HuH-7 (cell line): ENCODE measurements at places on chromosomes 6 and 20.

DNA sequence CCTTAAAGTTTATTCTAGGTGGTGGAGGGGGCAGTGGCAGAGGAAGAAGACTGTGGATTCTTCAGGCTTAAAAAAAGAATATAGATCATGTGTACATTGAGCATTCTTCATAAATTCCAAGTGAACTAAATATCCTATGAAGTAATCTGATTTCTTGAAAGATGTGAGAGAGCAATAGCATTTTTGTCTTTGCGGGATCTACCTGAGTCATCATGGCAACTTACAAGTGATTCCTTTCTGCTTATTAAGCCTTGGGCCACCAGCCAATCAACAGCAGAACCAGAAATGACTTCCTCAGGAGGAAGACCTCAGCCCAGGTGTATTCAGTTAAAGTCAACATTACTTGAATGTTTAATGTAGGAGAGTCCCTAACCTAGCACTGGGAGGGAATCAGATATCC lies 756.9 kb downstream of the TFAP2A start:
- DNase-seq = no peak

GRCh38 chr6:161353208-161353613 lies 79.3 kb upstream of the AGPAT4 start:
- peak; percentile 30 for DNase-seq

DNA sequence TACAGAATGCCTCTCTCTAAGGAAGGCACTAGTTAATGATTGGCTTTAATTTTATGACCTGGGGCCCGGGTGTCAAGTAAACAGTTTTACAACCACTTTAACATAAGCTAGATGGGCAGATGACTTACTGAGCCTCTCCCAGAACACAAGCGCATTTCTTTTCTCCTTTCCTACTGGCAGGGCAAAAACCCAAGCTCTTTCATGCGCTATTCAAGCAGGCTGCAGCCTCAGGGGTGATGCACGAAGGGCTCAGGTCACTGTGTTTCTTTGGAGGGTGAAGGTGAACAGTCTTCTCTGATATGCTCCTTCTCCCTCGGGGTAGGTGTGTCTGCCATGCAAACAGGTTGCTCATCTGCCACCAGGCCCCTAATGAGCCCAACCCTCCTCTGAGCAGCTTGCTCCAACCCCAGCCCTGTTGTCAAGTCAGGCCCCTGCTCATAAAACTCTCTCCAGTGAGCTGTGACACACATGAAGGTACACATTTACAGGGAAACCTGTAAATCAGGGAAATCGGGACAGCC lies 73.5 kb upstream of the CDH4 start:
- DNase-seq = peak; percentile 58

DNA sequence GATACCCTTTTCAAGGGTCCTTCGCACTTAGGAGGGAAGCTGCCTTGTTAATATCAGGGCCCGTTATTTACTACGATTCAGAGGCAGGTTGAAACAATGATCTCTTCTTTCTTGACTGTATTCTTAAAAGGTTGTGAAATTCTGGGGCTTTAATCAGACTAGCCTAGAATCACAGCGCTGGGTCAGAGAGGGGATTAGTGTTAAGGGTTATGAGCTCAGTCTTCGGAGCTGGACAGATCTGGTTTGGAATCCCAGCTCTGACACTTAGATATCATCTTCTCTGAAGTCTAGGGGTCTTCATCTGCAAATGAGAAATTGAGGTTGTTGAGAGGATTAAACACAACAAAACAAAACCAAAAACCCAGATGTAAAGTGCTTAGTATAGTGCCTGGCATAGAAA lies 77.4 kb downstream of the CD83 start:
- no peak for DNase-seq

GRCh38 chr6:47478233-47479139 lies 897 bp downstream of the CD2AP start:
- DNase-seq = no peak

- no peak for DNase-seq
Measured at GRCh38 chr20:63486300-63486855, 12.5 kb downstream of the EEF1A2 start.

DNA sequence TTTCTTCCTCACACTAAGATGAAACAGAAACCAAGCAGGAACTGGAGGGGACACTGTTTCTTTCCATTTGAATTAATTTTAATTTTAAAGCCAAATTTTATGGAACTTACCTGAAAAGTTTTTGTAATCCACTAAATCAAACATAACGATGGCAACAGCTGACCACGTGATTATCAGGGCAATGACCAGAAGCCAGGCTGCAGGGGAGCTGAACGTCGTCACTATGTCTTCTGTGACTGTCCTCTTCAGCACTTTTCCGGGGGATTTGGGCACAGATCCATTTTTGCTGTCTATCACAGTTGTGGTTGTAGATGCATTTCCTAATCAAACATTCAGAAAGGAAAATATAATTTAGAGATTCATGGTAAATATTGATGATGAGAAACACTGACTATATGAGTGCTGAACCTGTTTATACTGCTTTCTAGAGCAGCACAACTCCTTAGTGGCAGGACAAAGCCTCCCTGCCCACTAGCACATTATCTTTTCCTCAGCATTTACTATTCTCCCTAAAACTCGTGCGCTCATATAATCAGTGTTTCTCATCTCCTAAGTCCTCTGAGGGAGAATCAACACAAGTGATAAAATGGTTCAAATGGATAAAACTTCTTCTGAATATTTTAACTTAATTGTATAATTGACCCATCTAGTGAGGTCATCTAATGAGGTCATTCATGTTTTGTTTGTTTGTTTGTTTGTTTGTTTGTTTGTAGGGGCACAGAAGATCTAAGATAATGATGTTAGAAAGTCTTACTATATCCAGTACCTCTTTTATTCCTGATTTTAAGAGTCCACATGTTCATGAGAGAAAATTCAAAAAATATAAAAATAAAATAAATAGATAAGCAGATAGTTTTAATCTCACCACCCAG lies 65.7 kb downstream of the TRDN start:
- no peak for DNase-seq

GRCh38 chr6:44897316-44897715 lies 430.8 kb upstream of the RUNX2 start:
- no peak for DNase-seq

- no peak for DNase-seq
Measured at GRCh38 chr6:7723554-7723953, 2.3 kb upstream of the BMP6 start.

GRCh38 chr6:168341280-168341900 lies 21.8 kb upstream of the DACT2 start:
- no peak for DNase-seq

GRCh38 chr6:157770946-157771345 lies 52.1 kb upstream of the SNX9 start:
- no peak for DNase-seq

DNA sequence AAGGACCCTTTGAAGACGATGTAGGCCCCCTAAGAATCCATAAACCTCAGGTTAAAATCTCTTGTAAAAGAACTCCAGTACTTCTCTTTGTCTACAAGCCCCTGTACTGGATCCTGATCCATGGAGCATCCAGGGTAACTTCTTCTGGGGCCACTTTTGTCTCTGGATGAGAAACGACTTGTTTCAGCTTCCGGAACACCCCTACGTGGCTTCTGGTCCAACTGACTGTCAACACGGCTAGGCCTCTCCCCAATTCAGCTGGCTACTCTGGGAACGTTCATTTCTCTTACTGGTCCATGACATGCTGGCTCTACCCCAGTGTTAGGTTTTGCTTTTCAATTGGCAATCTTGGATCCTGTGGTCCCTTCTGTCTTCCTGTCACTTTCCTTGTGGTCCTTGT lies 198.0 kb downstream of the BACH2 start:
- DNase-seq = no peak

- no peak for DNase-seq
Measured at GRCh38 chr6:36357872-36358225, 21.2 kb upstream of the BNIP5 start.

- no peak for DNase-seq
Measured at GRCh38 chr6:130482645-130483390, 117.0 kb downstream of the TMEM200A start.

- DNase-seq = no peak
Measured at GRCh38 chr6:148239801-148240460, 102.7 kb upstream of the SASH1 start.

DNA sequence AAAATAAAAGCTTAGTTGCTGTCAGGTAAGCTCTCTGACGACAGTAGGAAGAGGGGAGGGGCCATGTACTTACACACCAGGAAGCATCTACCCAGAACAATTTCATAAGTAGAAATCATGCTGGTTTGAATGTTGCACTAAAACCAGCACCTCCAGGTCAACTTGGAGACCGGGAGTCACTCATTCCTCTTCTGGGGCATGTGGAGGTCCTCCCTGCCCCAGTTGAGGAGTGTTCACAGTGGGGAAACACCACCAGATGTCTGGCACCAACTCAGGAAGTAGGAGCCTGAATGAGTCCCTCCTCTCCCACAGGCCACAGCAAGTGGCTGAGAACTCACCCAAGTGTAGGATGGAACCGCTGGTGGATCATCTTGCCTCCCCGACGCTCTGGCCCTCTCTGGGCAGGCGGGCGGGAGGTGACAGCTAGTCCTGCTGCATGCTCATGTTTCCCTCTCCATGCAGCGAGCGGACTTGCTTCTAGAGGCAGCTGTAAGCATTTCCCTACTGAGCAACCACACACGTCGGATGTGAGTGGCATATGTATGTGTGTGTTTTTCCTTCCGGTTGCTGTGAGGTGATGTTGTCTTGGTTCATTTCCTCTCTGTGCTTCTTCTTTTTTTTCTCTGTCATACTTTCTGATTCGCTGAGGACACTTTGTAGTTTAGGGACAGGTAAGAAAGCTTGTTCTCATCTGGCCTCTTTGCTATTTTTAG lies 149.5 kb upstream of the NEDD9 start:
- DNase-seq = no peak

DNA sequence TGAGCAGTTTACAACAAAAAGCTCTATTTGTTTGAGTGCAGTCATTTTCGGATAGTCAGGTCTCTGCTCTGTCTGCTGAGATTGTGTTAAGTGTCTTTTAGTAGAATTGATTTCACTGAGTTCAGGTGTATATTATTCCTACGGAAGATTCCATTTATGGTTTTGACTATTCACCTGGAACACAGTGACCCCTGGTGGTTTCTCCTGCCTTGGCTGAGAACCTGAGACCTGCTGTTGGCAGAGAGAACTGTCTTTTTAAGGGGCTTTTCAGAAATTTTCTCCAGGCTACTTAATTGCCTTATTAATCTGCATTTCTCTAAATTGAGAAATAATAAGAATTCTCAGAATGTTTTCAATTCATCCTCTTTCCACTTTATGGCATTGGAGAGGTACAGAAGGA lies 508.0 kb downstream of the TBC1D32 start:
- peak; percentile 36 for DNase-seq

GRCh38 chr6:158654960-158655489 lies 5.2 kb downstream of the SYTL3 start:
- DNase-seq = no peak

- peak; percentile 5 for DNase-seq
Measured at GRCh38 chr20:58714923-58715351, 22.3 kb downstream of the NPEPL1 start.

DNA sequence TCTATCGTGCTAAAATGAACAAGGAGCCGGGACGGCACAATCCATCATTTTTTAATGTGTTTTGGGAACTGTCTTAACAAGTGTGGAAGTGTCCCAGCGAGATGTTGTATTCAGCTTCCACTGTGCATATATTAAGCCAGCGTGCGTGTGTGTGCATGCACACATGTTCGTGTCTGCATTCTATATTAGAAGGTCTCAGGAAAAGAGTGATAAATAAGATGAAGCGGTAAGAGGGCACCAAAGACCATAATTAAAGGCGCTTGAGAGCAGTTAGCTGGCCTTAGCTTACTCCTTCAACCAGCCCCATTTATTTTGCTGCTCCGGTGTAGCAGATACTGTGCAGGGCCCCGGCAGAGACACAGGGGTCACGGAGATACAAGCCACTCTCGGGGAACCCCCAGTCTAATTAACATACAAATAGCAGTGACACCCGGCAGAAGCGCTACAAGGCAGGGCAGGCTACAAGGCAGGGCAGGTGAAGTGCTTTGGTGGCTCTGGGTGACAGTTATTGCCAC lies 206.5 kb upstream of the RREB1 start:
- DNase-seq = no peak

DNA sequence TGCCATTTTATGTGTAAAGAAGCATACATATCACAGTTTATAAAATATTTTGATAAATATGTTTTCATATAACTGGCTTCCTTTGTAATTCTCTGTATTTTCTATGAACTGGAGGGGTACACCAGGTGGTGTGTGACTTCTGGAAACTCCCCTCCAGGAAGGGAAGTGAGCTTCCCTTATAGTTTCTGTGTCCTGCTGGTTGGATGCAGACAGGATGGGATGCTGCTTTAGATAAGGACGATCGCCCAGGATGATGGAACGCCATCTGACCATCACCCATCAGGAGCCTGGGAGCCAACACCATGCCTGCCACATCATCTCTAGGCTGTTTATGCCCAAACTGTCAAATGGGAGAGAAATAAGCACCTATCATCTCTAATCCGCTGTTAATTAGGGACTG lies 66.1 kb downstream of the SULF2 start:
- no peak for DNase-seq
